Globus pallidus (tissue), 1 donor: ENCODE measurements at places on chromosomes 2 and 18.

GRCh38 chr2:191968120-191968519 lies 121.2 kb upstream of the CAVIN2 start:
- no peak for DNase-seq

DNA sequence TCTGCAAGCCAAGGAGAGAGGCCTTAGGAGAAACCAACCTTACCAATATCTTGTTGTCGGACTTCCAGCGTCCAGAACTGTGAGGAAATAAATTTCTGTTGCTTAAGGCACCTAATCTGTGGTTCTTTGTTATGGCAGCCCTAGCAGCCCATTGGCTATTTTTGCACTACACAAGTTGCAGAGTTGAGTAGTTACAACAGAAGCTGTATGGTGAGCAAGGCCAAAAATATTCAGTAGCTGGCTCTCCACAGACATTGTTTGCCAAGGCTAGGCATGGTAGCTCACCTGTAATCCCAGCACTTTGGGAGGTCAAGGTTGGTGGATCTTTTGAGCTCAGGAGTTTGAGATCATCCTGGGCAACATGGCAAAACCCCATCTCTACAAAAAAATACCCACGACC lies 27.1 kb upstream of the SCYGR1 start:
- no peak for DNase-seq

GRCh38 chr2:139790807-139791752 lies 1010.9 kb upstream of the NXPH2 start:
- DNase-seq = peak; percentile 46

GRCh38 chr2:16632598-16632997 lies 33.0 kb downstream of the CYRIA start:
- DNase-seq = peak; percentile 73

DNA sequence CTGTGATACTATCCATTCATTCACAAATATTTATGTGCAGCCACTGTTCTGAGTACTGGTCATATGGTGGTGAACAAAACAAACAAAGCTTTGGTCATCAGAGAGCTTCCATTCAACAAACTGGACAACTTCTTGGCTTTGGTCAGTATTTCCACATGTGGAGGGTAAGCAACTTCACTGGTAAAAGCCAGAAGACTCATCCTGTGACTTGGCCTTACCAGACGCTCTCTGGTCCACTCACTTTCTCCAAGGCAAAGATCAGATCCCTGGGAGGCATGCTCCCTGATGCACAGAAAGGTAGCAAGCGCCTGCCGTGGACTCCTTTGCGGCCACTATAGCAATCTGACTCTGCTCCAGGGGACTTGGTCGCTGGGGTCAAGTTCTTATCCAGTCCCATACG lies 179.5 kb downstream of the EN1 start:
- DNase-seq = no peak

GRCh38 chr2:9984871-9985480 lies 33.5 kb downstream of the GRHL1 start:
- no peak for DNase-seq

DNA sequence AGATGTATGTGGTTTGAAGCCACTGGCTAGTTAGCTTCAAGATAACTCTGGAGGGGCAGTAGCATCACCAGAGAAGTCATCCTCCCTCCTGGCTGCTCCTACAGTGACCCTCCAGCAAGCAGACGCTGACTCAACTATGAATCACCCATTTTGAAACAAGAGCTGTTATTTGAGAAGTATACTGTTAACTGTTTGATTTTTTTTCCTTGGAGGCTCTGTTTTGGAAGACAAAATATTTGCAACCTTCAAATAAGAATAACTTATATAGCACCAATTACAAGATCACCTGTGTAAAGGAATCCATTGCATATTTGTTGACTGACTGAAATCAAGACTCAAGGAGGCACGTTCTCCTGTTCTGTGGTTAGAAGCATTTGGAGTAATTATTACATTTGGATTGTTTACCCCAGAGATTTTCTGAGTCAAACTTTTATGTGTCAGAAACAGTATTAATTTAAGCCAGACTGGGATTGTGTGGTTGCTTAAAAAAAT lies 313.8 kb downstream of the MTX2 start:
- no peak for DNase-seq

- DNase-seq = no peak
Observed at GRCh38 chr18:37484983-37485834, 80.4 kb downstream of the CELF4 start.

GRCh38 chr2:1816414-1816911 lies 72.1 kb upstream of the PXDN start:
- peak; percentile 36 for DNase-seq

DNA sequence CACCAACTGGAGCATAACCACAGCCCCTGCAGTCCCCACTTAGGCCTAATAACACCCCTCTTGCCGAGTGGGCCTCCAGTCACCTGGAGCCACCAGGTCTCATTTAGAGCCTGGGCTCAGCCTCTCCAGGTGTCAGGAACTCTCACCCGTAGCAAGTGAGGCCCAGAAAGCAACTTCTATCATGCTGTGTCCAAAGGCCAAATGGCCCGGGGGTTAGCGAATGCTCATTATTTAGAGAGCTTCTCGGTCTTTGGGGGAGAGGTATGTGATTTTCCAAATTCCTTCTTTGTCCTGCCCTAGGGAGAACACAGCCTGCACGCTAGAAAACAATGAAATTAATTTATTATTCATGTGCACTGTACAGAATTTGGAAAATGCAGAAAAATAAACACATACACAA lies 109.9 kb upstream of the PTPRM start:
- no peak for DNase-seq
